M059J (cell line): ENCODE measurements at places on chromosomes 2 and 18.

DNA sequence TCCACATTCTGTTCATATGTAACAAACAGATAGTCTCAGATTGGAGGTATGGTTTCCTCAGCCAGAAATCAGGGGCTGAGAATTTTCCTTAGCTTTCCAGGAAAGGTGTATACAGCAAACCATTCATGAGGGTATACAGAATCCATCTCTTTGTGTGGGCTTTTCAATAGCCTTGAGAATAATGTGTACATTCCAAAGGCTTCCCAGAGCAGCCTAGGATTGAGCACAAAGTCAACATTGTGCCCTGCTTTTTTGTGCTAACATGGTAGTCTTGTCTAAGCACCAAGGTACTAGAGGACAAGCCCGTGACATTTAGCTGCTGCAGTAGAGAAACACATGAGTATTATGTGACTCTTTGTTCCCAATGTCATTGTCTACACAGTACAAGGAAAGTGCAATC lies 322.1 kb upstream of the TANK start:
- no peak for DNase-seq

DNA sequence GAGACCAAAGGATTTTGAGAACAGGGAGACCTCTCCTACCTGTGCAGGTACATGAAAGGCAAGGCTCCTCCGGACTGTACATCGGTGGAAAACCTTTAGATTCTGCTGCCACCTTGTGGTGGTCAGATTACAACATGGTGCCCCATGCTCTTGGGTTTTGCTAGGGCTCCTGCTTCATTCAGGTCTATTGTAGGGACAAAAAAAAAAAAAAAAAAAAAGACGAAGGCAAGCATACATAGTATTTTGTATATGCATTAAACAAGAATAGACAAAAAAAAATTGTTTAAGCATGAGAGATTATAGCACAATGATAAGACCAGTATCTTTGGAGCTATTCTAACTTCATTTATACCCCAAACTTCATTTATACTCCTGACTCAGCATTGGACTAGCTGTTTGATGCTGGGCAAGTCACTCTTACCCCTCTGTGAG lies 27.4 kb upstream of the SPR start:
- peak; percentile 65 for DNase-seq

- DNase-seq, result no peak
These were observed 7.4 kb upstream of the RMC1 start for GRCh38 chr18:23495723-23496440.

DNA sequence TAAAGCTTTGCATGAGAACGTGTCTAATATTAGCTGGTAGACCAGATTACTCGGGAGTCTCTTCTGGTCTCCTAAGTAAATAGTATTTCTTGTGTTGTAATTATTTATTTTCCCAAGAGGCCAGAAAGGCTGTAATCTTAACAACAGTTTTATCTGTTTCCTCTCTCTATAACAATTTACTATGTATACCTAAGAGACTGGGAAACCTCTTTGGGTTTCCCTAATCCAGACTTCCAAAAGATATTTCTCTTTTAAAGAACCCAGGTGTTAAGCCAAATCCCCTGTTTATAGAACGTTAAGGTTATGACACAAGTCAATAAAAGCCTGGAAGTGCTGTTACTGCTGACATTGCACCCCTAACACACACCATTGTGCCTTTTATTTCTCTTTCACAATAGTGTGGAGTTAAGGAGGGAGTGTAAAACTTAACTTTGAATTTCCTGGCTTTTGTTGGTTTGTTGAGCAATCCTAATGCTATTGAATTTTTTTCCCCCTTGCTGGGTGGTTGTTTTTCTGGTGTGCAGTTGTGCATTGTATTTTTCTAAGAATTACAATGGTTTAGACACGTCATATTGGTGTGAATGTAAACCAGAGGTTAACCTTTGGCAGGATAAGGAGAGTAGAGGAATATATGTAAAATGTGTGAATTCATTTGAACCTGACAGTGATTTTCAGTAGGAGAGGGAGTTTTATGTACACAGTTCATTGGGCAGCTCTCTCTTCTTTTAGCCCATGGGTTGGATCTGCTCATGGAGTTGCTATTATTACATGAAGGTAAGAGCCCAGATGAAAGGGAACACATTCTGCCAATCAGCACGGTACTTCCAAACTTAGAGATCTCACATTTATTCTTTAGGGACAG lies 192.8 kb downstream of the MTX2 start:
- DNase-seq, result peak; percentile 4

- peak; percentile 85 for DNase-seq
These were observed 56.3 kb downstream of the MARCHF4 start for GRCh38 chr2:216315802-216316603.

GRCh38 chr18:21099442-21099841 lies 12.2 kb downstream of the ROCK1 start:
- DNase-seq, result no peak

- DNase-seq, result no peak
These were observed 121.3 kb upstream of the CD226 start for GRCh38 chr18:70068981-70069380.

DNA sequence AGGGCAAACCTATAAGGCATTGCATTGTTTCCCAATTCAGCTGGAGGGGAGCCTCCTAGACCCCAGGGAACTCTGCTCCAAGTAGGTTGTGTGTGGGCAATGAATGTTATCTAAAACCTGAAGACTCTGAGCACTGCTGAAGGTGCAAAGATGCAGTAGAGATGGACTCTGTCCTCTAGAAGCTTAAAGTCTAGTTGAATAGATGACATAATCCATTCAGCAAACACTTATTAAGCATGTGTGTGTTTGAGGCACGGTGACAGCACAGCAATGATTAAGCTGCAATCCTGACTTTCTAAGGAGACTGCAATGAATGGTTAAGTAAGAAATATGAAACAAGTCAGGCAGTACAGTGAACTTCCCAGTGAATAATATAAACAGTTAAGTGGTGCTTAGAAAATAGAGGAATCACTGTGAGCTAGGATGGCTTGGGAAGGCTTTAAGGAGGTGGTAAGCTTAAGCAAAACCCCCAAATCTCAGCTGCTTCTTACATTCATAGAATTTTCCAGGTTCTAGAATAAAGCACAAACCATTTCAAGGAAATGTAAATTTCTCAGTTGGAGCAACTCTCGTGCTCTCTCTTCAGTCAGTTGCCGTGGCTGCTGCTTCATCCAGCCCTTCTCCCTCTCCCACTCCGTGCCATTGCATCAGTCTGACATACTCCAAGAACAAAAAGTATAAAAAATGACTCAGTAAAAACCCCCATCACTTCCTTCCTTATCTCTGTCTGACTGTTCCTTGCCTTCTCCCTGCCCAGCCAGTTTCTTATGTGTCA lies 19.1 kb downstream of the MXD1 start:
- peak; percentile 79 for DNase-seq

DNA sequence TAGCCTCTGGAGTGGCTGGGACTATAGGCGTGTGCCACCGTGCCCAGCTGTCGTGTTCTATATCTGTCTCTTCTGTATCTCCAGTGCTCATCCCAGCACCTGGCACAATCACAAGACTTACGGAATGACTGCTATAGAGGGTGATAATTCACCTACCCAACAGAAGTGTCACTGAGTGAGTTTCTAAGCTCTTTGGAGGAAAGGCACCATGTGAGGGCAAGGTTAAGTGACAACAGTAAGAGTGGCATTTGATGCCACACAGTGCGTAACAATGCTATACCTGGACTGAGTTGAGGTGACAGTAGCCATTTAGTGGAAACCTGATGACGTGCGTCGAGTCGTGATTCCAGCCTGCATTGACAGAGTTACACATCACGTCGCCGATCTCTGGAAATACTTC lies 89.0 kb downstream of the KCTD1 start:
- DNase-seq, result no peak

- DNase-seq, result no peak
These were observed 21.2 kb upstream of the ACVR1 start for GRCh38 chr2:157897106-157897971.

- no peak for DNase-seq
These were observed 46.3 kb downstream of the C1QL2 start for GRCh38 chr2:119112230-119112629.
